Midbrain (tissue), 1 donor: ENCODE measurements at places on chromosomes 3 and 15.

DNA sequence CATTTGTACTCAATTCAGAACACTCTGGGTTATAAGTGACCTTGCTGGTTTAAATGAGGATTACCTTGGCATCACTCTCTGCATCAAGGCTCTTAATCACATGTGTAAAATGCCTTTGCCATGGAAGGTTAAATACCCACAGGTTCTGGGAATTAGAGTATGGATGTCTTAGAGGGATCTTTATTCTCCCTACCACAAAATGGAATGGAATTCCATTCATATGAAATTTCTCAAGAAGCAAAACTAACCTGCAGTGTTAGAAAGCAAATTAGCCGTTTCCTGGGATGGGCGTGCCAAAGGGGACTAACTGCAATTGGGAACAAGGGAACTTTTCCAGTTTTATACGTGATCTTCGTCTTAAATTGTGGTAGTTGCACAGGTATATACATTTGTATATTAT, 39.8 kb downstream of the TBL1XR1 start:
- no peak for DNase-seq

GRCh38 chr3:16865335-16865734, 19.4 kb upstream of the PLCL2 start:
- DNase-seq = no peak

GRCh38 chr3:15329046-15330005, 3.1 kb downstream of the SH3BP5 start:
- no peak for DNase-seq

GRCh38 chr3:144775551-144775950, 803.9 kb downstream of the DIPK2A start:
- no peak for DNase-seq

DNA sequence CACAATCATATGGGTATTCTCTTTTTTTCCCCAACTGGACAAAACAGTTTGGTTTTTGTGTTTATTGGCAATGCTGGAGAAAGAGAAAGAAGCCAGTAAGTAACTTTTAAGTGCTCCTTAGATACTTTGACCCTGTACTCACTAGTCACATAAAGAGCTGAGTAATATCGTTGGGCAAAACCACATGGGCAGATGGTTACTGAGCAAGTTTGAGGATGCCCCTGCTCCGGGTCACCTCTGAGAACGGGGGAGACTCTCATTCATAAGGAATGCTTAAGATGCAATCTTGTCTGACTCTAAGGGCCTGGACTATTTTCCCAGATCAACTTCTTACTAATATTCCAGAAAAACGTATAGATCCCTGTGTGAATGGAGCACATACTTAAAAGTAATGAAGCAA, 106.4 kb upstream of the SLC2A2 start:
- DNase-seq = no peak

DNA sequence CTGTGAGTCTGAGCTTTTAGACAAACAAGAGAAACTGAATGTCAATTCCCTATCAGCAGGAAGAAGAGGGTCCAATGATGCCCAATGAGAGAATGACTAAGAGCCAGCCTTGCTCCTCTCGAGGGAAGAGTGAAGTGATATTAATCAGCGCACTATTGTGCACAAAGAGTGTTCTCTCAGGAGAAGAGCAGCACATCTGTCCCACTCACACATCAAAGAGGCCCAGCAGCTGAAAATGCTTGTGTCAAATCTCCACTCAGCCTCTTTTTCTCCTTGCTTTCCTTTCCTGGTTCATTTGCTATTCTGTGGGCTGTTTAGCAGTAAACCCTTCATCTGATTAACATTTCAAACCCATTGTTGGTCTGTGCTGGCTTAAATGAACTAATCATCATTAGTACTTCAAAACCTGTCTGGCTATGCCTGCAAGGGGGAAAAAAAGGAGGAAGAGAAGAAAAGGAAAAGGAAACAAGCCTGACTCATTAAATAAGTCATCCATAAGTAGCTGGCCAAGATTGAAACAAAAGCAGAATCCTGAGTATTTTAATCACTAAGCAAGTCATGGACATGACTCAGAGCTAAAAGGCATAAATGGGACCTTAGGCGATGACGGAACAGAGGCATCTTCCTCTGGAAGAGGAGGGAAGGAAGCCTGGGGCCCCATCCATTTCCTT, 912.7 kb downstream of the TUSC7 start:
- DNase-seq = no peak

DNA sequence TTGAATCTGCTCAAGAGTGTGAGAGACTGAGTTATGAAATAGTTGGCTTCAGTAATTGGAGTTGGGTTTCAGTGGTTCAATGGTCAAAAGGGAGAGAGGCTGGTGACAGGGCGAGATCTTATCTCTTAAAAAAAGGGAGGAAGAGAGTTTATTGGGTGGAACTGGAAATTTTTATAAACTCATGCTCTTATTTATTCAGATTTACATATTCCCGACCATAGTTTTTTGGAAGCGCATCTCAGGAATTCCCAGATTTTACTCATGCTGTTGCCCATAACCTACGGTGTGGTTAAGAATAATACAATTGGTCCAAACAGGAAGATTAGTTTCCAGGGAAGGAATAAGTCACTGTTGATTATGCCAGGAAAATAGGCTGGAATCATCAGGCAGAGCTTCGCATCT, 41.4 kb downstream of the CD200 start:
- no peak for DNase-seq

- no peak for DNase-seq
Measured at GRCh38 chr15:62452026-62452425, 286.9 kb upstream of the C2CD4B start.

DNA sequence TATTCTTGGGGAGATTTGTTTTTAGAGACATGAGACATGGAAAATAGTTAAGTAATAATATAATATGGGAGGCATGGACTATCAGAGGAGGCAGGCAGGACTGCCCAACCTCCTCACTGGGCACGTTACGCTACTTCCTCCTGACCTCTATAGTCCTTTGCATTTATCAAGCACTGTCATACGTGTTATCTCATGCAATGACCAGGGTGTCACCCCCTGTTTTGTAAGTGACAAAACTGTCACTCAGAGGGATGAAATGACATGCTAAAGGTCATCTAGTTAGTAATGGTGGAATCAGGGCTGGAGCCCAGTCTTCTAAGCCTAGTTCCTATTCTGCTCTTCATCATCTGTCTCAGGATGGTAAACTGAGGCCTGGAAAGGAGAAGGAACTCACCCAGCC, 66.7 kb downstream of the ST6GAL1 start:
- DNase-seq = no peak

DNA sequence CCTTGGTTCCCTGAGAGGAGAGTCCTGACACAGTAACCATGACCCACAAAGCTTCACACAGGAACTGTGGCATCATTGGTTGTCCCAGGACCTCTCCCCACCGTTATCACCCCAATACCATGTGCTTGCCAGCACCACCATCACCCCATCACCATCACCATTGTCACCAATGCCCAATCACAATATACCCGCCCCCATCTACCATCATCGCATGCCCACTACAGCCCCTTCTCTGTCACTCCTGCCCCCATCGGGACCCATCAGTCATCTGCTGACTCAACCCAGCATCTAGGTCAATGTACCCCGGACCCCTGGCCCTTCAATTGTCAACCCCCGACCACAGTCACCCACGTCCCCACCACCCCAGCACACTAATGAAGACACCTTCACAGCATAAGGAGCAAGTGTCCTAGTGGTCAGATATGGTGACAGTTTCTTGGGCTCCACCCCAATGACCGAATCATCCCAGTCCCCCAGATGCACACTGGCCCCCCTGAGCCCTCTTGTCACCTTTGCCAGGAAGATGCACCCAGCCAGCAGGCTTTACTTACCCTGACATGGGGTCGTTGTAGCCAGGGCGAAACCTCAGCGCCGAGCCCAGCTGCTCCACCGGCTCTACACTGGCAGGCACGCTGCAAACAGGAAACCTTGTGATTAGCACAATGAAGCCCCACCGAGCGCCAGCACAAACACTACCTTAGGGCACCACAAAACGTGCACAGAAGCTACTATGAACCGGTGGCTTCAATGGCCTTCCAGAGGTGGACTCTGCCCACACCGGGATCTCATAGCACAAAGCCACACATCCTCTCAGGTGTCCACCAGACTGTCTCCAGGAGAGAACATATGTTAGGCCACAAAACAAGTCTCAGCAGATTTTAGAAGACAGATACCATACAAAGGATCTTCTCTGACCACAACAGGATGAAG, 25.1 kb downstream of the SHISA5 start:
- DNase-seq = no peak

DNA sequence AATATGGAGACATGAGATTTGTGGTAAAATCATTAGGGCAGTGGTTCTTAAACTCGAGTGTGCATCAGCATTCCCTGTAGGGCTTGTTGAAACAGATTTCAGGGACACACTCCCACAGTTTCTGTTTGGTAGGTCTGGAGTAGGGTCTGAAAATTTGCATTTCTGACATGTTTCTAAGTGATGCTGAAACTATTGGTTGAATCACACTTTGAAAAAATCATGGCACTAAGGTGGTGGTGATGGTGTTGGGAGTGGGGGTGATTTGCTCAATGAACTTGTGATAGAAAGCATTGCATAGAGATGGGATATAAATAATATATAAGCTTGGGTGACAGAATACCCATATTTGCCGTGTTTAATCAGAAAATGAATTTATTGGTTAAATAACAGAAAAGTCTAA, 11.3 kb downstream of the MITF start:
- no peak for DNase-seq

DNA sequence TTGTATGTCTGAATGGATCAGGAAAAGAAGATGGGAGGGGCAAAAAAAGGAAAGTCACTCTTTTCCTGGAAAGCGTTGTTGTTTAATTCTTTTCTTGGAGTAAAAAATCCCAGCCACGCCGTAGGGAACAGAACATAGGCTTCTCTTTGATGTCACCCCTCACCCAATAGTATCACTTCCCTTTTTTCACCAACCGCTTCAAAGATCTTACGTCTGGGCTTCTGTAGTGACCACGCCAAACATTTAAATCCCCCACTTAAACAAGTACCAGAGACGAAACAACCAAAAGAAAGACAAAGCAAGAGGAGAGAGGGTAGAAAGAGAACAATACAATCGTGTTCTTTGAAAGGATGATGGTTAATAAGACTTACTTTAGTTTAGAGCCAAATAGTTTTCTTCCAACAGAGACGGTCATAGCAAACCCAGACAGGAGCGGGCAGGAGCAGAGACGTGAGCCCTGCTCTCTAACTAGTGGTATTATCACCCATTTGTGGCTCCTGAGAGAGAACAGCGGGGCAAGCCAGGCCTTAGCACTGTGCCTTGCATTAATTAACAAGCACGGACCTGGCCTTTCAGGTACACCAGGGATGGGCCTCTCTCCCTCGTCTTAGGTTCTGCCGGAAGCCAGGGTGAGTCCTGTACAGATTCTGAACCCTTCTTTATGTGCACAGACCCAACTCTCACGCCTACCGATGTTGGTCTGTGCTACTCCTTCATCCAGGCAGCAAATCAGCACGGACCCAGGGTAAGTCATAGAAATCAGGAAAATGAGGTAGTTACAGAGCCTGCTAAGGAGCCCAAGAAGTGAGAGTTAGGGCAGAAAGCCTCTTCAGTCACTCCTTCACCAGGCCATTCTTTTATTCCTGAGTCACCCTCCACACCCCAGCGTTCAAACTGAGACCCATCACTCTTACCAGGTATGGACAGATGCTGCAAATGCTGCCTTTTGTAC, 28.2 kb upstream of the BCL6 start:
- no peak for DNase-seq

DNA sequence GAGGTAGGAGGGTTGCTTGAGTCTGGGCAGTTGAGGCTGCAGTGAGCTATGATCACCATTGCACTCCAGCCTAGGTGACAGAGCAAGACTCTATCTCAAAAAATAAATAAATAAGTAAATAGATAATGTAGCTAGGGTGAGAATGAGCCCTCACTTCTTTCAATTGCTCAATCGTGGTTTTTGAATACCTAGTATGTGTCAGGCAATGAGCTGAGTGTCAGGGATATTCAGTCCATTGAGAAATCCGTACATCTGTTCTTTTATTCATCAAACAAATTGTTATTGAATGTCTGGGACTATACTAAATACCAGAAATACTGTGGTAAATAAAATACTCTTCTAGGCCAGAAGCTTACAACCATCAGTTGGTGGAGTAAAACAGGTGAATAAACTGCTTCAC, 6.2 kb upstream of the ZNF148 start:
- no peak for DNase-seq

DNA sequence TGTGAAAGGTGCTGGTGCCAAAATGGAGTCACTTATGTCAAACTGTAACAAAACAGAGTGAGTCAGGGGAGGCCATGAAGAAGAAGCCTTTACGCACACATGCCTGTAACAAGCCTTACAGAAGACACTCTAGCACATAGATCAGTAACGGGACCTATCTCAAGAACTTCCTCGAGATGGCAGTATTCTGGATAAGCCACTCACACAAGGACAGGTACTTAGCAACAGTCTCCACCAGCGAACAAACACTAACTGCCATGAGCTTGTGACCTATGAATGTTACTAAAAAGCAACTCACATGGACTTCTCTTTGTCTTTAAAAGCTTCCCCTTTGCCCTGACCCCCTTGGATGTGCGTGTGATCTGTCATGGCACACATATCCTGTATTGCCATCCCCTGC, 235.1 kb downstream of the CD47 start:
- DNase-seq = no peak

GRCh38 chr3:44712455-44713075, at the start of gene ZNF502:
ZNF502 (plus strand) TSS chr3:44712660; CDS start chr3:44720262, 7,602 bp downstream.
- DNase-seq = peak; percentile 90

DNA sequence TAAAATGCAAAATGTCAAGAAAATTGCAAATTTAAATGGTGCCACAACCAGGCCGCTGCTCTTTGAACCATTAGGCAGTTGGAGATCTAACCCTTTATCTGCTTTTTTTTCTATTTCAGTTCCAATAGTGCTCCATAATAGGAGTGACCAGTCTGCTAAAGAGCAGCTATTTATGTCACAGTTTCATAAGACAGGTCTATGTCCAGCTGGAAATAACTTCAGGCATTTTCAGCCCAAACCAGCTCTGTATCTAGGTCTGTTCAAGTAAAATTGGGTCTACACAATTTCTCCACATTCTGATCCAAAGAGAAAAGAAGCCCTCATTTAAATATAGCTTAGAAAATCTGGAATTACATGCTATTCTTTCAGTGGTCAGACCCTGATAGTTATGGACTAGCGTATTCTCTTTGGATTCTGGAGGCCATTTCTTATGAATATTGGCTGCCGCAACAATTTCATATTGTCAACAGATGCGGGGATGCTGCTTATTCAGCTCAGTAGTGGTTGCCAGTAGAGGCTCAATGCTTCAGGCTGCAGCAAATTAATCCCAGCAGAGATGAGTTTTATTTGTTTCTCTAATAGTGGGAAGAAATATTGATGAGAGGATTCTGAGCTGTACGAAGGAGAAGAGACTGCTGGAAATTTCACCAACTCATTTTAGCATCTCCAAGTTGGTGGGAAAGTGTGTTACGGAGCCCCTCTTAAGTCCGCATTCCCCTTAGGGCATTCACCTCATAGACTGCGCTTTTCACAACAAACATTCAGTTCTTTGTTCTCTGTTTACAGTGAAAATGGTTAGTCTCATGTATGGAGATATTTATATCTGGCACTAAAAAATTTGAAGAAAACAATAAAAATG, 887.0 kb downstream of the ROBO1 start:
- peak; percentile 64 for DNase-seq
